Spinal cord (tissue), 10 donors: ENCODE measurements at places on chromosomes 2 and 18.
A peak's percentile ranks its signal among the peaks of the same experiment; 100 is the strongest.

GRCh38 chr2:62477573-62477972 lies 28.4 kb downstream of the TMEM17 start:
- no peak for DNase-seq

DNA sequence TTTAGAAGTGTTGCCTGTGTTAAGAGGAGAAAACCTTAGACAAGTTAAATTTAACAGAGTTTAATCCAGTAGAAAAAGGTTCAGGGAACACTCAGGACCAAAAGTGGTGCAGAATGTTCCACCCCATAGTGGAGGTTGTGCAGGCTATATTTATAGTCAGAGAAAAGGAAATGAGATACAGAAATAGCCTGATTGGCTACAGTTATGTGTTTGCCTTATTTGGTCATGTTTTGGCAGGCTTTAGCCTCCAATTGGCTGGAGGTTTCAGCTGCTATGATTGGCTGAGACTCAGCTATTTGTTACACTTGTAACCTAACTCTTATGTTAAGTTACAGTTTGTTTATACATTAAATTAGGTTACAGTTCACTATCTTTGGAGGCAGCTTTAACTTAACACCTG lies 4.2 kb downstream of the STAMBP start:
- DNase-seq = no peak

- peak; percentile 58 for DNase-seq
These were observed 172.0 kb upstream of the GALNT5 start for GRCh38 chr2:157085522-157085921.

DNA sequence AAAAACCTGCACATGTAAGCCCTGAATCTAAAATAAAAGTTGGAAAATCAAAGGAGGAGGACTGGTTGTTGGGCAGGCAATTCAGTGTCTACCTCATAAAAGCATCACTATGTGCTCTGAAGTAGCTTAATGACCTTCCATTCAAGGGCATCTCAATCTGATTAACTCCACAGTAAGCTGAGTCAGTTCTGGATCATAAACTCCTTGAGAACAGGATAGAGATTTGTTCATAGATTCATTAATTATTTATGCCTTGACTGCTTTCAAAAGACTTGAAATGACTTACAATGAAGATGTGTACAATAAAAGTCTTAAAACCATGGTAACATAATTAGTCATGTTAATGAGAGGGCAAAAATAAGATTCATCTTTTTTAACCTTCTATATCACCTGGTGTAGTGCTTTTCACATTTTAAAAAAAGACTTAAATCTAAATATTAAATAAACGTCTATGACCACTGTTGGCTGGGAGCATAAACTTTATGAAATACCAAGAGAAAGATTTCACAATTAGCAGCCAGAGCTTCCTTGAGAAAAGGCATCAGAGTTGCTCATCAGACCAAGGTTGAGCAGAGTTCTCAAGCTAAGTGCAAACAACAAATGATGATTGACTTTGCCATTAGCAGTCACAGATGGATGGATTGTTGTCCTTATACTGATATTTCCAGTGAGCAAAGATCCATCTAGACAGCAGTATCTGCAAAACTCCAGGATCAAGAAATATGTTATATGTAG lies 237.3 kb upstream of the THUMPD2 start:
- DNase-seq = no peak
